RKO (cell line): ENCODE measurements at places on chromosomes 7 and 10.

GRCh38 chr7:137846549-137846826 lies 286 bp downstream of the DGKI start:
- DNase-seq: no peak

DNA sequence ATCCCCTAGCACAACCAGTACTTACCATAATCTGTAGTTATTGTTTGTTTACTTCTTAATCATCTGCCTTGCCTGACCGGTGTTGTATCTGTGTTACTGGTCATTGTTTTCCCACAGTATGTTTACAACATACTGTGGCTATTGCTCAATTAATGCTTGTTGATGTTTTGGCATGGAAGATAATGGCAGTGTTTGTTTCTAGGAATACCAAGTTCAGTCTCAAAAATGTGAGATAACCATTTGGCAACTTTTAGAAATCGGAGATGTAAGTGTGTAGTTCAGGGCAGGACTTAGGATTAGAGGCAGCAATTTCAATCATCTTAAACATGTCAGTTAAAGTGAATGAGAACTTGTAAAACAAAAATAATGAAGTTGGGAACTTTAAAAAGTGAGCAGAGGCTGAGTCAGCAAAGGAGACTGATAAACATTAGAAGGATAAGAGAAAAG lies 8.2 kb downstream of the MINDY3 start:
- DNase-seq: no peak

GRCh38 chr7:81594767-81595166 lies 175.1 kb downstream of the HGF start:
- no peak for DNase-seq

DNA sequence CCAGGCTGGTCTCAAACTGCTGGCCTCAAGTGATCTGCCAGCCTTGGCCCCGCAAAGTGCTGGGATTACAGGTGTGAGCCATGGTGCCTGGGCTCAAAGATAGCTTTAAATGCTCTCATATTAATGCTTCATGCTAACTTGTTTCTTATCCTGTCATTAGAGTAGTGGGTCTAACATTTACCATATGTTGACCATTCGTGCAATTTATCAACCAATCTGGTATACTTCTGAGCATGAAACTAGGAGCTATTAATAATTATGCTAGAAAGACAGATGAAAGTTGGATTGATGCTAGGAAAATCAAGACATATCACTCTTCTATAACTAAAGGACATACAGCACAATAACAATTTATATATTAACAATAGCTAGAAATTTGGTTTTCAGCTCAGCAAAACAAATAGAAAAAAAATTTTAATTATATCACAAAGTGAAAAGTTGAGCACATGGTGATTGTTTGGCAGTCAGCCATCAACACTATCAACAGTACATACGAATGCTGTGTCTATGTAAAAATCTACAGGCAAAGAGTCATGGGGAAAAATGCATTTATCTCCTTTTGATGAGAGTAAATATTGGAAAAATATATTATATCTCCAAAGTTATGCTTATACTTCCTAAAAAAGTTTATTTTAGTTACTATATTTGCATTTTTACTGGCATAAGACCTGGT lies 112.1 kb upstream of the ABCB5 start:
- no peak for DNase-seq
